ENCODE measurements at places on chromosomes 5 and 9. TPM values are rescaled to one million over a fixed set of nuclear protein-coding genes. Genes with fewer than 3 reads are reported as not detected.

Gene LRRC19
- total RNA-seq, result not detected

DNA sequence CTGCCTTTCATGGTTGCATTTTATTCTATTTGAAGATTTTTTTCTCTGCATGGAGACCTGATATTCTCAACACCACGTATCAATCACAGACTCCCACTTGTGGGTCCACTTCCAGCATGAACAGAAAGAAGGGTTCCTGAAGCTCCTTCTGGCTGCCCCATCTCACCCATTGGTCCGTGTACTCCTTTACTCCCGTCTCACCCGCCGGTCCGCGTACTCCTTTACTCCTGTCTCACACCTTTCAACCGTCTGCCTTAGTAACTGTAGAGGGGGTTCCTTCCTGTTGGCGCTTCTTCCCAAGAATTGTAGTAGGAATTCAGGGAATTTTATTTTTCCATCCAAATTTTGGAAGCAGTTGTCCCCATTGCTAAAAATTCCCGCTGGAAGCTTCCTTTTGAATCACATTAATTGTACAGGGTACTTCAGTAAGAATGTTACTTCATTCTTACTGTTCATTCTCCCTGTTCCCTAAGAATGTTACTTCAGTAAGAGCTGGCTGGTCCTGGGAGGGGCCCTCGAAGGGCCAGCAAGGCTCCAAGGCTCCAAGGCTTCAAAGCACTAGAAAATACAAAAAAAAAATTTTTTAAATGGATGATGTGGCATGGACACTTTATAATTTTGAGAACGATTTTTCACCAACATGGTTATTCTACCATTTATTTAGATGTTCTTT lies 3.9 kb upstream of the LPCAT1 start:
- peaks cover 19% of the 10 kb centered on the region for H3K27me3 ChIP-seq
- no peak overlapping the region for H3K4me3 ChIP-seq
- no peak overlapping the region for H3K27ac ChIP-seq
- H3K36me3 ChIP-seq, result peaks cover 6% of the 10 kb centered on the region

DNA sequence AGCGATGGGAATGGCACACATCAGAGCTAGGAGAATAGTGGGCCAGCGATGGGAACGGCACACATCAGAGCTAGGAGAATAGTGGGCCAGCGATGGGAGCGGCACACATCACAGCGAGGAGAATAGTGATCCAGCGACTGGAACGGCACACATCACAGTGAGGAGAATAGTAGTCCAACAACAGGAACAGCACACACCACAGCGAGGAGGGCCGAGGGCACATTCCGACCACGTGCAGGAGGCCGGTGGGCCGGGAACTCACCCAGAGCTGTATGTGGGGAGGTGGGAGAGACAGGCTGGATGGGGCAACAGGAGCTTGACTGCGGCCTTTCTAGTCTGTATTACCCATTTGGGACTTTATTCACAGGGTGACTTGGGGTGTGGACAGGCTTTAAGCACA lies 271.1 kb upstream of the IRX4 start:
- H3K27me3 ChIP-seq, result no peaks in the 10 kb centered on the region
- no peak overlapping the region for H3K27ac ChIP-seq
- H3K4me1 ChIP-seq, result peaks cover 9% of the 10 kb centered on the region
- no peak for DNase-seq

DNA sequence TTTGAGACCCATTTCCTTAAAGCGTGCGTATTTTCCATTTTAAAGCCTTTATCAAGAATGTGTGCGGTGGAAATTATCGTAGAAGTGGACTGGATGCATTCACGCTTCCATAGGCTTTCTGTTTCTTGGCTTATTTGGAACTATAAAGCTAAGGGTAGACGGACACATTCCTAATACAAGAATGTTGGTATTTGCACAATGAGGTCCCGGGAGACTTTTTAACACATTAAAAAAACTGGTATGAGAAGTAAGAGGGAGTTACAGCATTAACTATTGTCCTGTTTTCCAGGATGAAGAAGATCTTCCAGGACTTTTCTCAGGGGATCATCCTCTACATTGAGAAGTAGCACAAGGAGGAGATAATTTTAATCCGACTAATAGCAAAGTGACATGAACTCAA lies 653.0 kb downstream of the MTRR start:
- no peak overlapping the region for H3K4me3 ChIP-seq
- no peaks in the 10 kb centered on the region for H3K36me3 ChIP-seq

GRCh38 chr5:134136221-134136631 lies 21.7 kb downstream of the TCF7 start:
- H3K4me1 ChIP-seq, result peaks cover 37% of the 10 kb centered on the region
- no peak for DNase-seq
- H3K36me3 ChIP-seq, result peaks cover 98% of the 10 kb centered on the region
- H3K27ac ChIP-seq, result no peak overlapping the region

All from SJSA1 (cell line).